ENCODE measurements at places on chromosomes 12 and 14.

- no peak for DNase-seq
Measured at GRCh38 chr12:80299219-80299618, 144.8 kb upstream of the PTPRQ start.

GRCh38 chr12:108307006-108307405 lies 32.1 kb downstream of the CMKLR1 start:
- DNase-seq, result no peak

- no peak for DNase-seq
Measured at GRCh38 chr12:22396735-22397134, 62.2 kb upstream of the ST8SIA1 start.

- DNase-seq, result no peak
Measured at GRCh38 chr12:92735131-92735721, 32.4 kb downstream of the PLEKHG7 start.

- no peak for DNase-seq
Measured at GRCh38 chr12:48023386-48023785, 19.1 kb upstream of the COL2A1 start.
